Central memory CD4-positive, alpha-beta T cell (primary cell): ENCODE measurements at places on chromosomes 3 and 15.
A peak's percentile ranks its signal among the peaks of the same experiment; 100 is the strongest.

- no peak for DNase-seq
These were observed 36.5 kb upstream of the IGF1R start for GRCh38 chr15:98611808-98612207.

DNA sequence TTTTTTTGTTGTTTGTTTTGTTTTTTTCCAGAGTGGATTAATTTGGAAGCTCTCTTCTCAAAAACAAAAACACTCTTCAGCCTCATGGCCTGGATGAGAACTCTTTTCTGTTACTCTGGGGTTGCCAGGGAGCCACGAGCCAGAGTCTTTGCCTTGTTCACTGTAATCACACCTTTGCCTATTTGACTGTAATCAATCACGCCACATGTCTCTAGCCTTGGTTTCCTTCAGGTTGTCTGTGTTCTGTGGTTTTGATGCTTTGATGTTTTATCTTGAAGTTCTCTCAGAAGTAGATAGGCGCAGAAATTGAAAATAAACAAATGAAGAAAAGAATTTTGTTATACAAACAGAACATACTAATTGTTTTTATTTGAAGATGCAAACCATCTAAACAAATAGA is 62.3 kb upstream of the IGF1R start:
- no peak for DNase-seq

DNA sequence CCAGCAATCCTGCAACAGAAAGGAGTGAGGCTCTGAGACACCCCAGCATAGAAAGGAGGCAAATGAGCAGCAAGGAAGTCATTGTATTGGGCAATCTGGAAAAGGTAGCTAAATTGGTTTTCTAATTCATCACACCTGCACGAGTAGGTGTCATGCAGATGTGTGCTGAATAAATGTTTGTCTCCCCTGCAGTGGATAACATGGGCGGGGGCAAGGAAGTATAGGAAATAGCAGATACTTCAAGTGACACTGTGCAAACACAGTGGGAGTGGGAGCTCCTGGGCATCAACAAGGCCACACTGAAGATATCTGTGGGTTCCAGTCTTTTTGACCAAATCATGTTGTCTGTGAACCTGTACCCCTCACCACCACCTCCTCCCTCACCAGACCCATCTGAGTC is 14.4 kb upstream of the HTR3E start:
- no peak for DNase-seq

- DNase-seq, result no peak
These were observed 8.9 kb upstream of the XCR1 start for GRCh38 chr3:46036191-46036590.

GRCh38 chr3:16828815-16829214 is 55.9 kb upstream of the PLCL2 start:
- peak; percentile 51 for DNase-seq

DNA sequence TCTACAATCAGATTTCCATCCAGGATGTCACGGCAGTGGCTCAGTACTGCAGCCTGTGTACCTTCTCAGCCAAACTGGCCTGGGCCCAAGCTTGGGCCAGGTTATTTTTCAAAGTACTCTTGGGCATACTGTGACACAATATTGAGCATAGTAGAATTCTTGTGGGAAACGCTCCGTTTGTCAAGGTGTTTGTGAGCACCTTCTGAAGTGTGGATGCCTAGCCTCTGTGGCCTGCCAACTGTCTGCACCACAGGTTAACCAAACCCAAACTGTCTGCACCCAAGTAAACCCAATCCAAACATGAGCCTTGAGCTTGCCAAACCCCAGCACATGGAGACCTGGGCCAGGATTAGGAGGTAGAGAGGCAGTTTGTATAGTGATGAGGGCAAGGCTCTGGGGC is 25.4 kb downstream of the CTDSPL start:
- no peak for DNase-seq

- no peak for DNase-seq
These were observed 5.5 kb downstream of the ZNF35 start for GRCh38 chr3:44654039-44654438.

GRCh38 chr3:11161666-11162065 is 7.4 kb downstream of the HRH1 start:
- DNase-seq, result no peak

DNA sequence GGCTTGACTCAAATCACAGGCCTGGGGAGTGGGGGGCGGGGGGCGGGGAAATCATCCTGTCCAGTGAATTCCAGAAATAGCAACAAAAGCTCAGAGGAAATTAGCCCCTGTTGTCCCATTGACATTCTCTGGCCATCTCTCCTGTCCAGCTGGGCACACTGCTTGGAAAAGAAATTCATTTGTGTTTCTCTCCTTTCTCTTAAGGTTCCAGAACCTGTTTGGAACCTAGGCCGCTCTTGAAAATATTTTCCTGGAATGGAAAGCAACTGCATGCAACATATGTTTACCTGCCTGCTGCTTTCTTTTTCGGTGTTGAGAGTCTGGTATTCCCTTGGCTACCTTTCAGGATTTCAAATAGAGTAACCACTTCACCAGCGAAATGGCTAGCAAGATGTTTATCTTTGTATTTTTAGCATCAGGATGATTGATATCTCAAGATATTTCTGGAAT is 169.0 kb downstream of the GHSR start:
- no peak for DNase-seq

DNA sequence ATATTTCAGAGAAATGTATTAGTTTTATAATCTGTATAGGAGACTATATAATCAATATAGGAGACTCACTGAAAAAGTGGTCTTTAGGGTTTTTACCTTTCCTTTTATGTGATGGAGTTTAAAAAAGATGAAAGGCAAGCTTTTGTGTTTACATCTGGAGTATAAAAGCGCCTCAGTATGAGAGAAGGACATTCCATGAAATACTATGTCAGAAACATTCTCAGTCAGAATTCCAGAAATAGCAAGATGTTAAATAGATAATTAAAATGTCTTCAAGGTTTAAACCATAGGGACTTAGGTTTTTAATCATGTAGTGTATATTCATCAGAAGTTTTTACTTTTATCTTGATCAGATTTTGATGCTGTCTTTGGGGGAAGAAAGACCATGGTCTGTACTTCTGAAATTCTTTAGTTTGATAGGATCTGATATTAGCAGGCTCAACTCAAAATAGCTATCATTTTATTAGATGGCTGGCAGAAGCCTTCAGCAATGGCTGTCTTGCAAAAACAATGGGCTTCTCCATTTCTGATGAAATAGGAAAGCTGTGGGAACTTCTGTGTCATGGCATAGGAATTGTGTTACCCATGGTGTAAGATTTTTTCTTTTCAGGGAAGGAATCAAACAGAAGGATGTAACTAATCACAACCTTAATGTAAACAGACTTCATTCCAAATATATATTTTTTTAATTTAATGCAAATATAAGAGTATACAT is 209.6 kb upstream of the PLSCR5 start:
- DNase-seq, result no peak

DNA sequence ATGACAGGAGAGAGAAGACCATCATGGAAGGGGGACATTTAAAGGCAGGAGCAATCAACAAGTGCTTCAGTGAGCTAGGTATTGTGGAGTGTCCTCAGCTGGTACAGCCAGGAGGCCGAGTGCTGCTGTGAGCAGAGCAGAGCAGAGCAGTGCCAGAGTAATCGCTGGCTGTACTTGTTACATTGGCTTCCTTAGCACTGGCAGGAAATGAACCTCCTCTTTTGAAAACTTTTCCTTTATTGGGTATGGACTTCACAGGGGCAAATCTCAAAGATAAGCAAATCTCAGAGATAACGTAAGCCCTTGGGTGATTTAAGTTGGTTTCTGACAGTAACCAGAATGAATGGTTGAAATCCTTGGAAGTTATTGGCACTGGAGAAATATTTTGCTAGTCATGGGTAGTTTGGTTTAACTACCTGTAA is 2.1 kb downstream of the SH3GL3 start:
- no peak for DNase-seq

DNA sequence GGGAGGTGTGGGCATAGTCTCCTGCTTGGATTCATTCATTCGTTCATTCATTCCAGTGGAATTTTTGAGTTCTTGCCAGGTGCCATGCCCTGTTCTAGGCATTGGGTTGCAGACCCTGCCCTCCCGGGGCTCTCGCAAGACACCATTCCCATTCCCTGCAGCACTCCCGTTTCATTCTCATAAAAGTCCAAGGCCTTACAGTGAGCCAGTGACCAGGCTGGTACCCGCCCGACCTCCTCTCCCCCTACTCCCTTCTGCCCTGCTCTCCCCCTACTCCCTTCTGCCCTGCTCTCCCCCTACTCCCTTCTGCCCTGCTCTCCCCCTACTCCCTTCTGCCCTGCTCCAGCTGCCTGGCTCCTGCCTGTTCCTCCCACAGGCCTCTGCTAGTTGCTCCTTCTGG is 41.9 kb downstream of the AMOTL2 start:
- no peak for DNase-seq
